Left lung (tissue), 14 donors: ENCODE measurements at places on chromosomes 12 and 14. TPM values are rescaled to one million over a fixed set of nuclear protein-coding genes. Genes with fewer than 3 reads are reported as not detected.

GRCh38 chr14:54650331-54650958 is 83.5 kb downstream of the SAMD4A start:
- no peak for DNase-seq

GRCh38 chr12:57765698-57766463 is 997 bp downstream of the CYP27B1 start:
- no peak for DNase-seq

- no peak for DNase-seq
These were observed 44.0 kb upstream of the PLBD1 start for GRCh38 chr12:14611640-14612203.

DNA sequence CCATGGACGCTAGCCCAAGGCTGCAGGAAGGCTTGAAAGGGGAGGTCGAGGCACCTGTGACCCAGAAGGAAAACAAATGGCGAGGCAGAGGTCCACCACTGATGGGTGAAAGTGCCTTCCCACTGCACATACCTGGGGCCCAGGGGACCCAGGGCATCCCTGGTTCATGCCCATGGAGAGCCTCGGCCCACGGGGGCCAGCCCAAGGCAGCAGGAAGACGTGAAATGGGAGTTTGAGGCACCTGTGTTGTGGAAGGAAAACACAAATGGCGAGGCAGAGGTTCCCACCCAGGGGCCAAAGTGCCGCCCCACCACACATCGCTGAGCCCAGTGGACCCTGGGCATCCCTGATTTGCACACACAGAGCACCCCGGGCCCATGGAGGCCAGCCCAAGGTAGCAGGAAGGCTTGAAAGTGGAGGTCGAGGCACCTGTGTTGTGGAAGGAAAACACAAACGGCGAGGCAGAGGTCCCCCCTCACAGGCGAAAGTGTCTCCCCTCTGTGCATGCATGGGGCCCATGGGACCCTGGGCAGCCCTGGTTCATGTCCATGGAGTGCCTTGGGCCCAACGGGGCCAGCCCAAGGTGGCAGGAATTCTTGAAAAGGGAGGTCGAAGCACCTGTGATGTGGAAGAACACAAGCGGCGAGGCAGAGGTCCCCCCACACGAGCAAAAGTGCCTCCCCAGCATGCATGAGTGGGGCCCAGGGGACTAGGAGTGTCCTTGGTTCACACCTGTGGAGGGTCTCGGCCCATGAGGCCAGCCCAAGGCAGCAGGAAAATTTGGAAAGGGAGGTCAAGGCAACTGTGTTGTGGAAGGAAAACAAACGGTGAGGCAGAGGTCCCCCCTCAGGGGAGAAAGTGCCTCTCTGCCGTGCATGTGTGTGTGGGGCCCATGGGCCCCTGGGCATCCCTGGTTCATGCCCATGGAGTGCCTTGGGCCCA is 383.3 kb downstream of the ALG10 start:
- DNase-seq, result peak; percentile 13

DNA sequence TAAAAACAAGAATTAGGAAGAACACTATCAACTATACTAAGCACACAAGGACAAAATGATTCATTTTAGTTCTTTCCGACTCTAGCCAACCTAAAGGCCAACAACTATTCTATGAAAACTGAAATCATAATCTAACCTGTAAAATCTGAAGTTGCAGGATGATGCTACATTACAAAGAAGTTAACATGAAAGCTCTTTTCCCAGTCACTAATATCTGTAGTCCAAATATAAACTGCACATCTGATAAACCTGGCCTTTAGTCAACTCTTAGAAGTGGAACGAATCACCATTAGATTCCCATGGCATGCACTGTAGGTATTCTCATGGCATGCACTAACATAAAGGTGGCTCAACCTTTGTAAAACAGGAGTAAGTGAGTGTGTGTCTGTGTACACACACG is 41.7 kb downstream of the BLTP3B start:
- DNase-seq, result no peak

PLEKHD1 gene
- total RNA-seq, result 0.61 TPM

- no peak for DNase-seq
These were observed 12.5 kb downstream of the CKB start for GRCh38 chr14:103509864-103510723.

GRCh38 chr12:14164266-14164665 is 182.9 kb upstream of the GRIN2B start:
- no peak for DNase-seq

NKX2-8 gene
- 0.73 TPM for total RNA-seq

GRCh38 chr12:15600223-15600935 is 188.8 kb downstream of the EPS8 start:
- no peak for DNase-seq

- peak; percentile 26 for DNase-seq
These were observed 15.0 kb upstream of the MDM2 start for GRCh38 chr12:68792952-68793351.

FGD4 gene
- total RNA-seq, result 38.9 TPM

GRCh38 chr14:34628681-34629135 is 1.2 kb downstream of the SNX6 start:
- peak; percentile 46 for DNase-seq

DNA sequence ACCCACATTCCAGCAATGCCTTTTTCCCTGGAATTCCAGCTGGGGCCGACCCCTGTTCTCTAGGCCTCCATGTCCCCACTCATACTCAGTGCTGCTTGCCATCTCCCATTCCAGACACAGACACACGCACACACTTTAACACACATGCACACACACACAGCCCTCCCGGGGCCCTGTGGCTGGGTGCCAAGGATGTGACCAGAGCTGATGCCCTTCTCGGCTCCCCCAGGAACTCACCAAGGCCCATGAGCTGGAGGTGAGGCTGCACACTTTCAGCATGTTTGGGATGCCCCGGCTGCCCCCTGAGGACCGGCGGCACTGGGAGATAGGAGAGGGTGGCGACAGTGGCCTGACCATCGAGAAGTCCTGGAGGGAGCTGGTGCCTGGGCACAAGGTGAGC is 4.3 kb downstream of the PLEKHG6 start:
- no peak for DNase-seq

GRCh38 chr12:7729746-7730145 is 17.4 kb downstream of the CLEC4C start:
- DNase-seq, result no peak

DNA sequence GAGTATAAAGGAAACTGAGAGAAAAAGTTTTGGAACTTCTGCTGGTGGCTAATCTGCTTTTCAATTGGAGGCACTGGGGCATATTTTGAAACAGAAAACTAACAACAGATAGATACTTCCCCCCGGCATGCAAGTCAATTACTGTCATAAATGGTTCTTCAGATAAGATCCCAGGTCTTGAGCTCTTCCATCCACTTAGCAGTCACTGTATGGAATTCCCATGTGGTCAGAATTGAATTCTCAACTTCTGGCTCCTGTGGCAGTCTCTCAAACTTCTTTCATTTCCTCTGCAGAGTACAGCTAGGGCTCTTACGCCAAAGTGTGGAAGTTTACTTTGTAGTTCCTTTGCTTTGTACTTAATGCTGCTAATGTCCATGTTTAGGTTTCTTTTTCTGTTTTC is 452.2 kb downstream of the IPO8 start:
- no peak for DNase-seq

- no peak for DNase-seq
These were observed 10.6 kb downstream of the TMED10 start for GRCh38 chr14:75165586-75166391.

DNA sequence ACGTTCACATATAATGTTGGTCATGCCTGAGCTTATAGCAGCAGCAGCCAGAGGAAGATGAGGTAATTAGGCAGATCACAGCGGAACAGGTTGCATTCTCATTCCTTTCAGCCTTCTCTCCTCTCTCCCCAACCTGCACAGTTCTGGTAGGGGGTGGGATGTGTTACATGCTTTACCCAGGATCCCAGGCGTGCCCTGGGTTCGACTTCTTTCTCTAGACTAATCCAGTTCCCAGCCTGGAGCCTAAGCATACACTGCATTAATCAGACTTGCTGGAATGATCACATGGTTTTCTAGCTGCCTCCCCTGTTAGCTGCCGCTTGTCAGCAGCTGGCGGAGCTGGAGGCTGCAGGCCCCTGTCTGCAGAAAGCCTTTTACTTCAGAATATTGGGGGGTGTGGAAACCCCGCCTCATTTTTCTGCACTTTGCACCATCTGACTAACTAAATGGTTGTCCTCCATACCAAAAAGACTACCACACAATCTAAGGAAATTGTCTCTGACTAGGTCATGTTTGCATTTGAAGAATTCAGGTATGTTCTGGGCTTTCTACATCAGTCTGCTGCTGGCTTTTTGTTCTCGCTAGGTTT is 46.0 kb upstream of the EVL start:
- DNase-seq, result no peak

DNA sequence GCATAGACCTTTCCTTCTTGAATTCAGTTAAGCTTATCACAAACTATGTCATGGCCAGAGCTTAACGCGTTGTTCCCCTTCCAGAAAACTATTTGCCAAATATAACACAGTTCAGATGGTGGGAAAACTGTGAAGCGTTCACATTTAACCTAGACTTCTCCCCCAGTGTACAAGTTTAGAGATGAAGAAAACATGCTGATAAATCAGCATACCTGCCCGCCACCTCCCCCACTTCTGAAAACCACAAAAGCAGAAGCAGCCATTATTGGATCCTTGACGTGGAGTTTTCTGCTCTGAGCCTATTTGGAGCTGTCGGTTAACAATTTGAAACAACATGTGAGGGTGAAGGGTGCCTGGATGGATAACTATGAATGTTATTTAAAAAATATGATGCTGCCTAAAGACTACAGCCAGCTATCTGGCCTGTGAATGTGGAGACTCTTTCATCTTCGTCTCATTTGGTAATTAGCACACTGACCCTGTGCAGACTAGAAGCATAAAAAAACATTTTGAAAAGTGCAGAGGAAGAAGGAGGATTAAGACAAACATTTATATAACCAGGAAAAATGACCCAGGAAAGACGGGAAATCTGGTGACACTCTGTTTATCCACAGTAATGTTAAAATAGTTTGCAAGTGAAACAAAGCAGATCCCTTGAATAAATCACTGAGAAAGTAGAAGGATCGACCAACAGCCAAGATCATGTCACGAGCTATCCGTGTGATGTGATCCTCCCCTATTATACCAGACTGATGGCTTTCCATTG is 408.2 kb downstream of the AEBP2 start:
- no peak for DNase-seq

GAS2L3 gene
- total RNA-seq, result 15.8 TPM

- no peak for DNase-seq
These were observed 113.9 kb downstream of the NDUFA12 start for GRCh38 chr12:94889445-94890210.

DNA sequence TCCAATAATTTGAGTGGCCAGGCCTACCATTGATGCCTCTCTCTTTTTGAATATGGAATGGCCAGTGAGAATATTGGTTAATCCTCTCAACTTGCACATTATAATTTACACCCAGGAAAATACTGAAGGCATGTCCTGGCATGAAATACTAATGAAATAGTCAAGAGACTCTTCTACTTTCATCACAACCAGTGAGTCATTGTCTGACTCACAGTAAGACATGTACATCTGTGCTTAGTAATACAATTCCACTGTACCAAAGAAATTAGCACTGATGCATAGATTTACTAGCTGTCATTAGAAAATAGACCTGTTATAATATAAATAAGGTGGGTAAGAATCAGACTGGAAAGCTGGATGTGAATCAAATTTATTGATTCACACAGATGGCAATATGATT is 31.6 kb downstream of the KCNC2 start:
- DNase-seq, result no peak

DNA sequence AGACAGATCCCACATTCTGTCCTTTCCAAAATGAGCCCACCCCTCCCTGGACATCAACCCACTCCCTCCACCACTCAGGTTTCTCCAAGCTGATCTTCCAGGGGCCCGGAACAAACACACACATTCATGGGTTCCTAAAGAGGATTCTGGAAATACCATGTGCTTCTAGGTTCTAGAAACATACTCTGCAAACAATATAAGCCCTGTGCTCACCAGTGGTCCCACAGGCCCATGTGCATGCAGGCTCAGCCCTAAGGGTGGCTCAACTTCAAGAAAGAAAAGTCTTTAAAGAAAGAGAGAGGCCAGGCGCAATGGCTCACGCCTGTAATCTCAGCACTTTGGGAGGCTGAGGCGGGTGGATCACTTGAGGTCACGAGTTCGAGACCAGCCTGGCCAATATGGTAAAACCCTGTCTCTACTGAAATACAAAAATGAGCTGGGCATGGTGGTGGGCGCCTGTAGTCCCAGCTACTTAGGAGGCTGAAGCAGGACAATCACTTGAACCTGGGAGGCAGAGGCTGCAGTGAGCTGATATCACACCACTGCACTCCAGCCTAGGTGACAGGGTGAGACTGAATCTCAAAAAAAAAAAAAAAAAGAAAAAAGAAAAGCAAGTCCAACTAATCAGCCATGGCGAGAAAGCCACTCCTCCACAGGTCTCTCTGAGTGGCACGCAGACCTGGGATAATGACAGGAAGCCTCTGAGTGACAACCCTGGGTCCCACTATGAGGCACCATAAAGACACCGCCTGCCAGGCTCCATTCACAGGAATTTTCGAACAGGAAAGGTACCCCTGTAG is 59.5 kb upstream of the PNMA1 start:
- DNase-seq, result no peak

DNA sequence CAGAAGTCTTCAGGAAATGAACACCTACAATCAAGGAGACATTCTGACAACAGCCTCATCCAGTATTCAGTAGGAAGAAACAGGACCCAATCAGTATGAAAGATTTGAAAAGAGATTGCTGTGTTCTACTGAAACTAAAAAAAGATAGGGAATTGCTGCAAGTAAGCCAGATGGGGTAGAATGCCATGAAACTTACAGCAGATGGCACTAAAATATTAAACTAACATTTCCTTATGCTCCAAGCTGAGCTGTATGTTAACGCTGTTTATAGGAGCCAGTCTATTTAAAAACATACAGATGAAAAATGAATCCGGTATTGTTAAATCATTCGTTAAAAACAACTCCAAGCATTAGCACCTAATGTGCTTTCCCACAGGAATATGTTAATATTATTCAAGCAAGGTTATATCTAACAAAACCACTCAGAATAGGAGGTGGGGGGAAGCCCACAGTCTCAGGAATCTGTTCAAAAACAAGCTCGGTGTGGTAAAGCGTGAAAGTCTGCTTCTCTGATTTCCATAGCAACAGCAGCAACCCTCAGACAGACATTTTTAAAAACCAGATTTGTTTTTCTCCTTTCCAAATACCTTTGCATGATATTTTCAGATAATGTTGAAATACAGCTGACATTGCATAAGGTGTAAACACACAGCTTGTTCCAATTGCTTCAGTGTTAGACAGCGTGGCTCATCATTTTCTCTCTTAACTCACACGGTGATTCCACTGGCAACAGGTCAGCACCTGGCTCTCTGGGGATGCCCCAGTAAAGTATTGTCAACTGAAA is 131.4 kb upstream of the CCDC175 start:
- no peak for DNase-seq

GRCh38 chr12:7647071-7647470 is 18.6 kb downstream of the APOBEC1 start:
- no peak for DNase-seq

GRCh38 chr12:102631274-102631673 is 150.9 kb upstream of the IGF1 start:
- no peak for DNase-seq

MYO1H gene
- total RNA-seq, result 0.20 TPM

DNA sequence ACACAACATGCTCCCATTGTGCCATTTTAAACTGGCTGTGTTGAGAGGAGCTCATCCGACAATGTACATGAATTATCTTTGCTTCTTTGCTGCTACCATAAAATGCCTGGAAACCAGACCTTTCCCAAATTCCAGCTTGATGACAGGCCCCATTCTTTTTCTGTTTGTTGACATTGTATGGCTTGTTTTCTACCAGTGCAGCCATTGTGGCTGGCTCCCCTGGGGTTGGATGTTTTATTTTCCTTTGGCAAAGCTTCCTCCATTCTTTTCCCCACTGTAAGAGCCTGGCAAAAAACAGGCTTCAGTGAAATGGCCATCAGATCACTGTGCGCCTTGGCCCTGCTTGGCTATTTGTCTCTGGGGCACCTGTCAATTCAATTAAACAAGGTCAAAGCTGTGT is 532.5 kb downstream of the VRK1 start:
- DNase-seq, result no peak
